ENCODE measurements at places on chromosomes 16 and 17.

GRCh38 chr17:69949973-69950695, 124.9 kb upstream of the KCNJ16 start:
- no peak for DNase-seq

GRCh38 chr17:19244781-19245180, 7.6 kb downstream of the EPN2 start:
- no peak for DNase-seq

- no peak for DNase-seq
These were observed 1.9 kb downstream of the CBX2 start for GRCh38 chr17:79779661-79780365.

GRCh38 chr17:32519228-32520103, 32.7 kb downstream of the CDK5R1 start:
- DNase-seq: peak; percentile 93

- no peak for DNase-seq
These were observed 25.8 kb downstream of the CAPNS2 start for GRCh38 chr16:55592306-55592705.

DNA sequence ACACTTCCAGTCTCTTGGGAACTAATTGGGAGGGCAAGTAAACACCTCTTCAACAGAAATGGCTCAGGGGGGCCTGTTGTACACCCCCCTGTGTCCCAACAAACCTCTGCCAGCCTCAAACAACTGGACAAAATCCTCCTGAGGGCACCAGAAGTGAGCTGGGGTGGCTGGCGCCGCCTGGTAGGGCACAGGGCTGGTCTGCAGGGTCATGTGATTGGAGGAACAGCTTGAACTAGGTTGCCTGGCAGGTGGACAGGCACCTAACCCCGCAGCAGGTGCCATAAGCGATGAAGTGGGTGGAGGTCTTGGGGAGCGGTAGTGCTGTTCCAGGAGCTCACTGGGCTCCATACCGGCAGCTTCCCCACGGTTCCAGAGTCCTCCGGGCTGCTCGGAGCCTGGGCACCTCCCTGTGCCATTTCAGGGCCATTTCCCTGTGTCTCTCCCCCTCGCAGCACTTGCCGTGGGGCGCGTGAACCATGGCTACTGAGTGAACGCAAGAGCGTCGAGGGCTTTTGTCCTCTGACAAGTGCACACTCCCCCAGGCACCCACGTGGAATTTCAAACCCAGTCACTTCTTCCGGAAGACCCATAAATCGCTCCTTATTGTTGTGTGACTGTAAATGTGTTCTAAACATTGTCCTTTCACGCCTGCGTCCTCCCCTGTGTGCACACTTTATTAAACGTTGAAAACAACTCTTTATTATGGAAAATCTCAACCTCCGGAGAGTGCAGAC, 101.5 kb downstream of the SEC14L1 start:
- no peak for DNase-seq

GRCh38 chr17:30555942-30556341, 78.7 kb downstream of the GOSR1 start:
- DNase-seq: no peak

- no peak for DNase-seq
These were observed 8.4 kb upstream of the PPP1R1B start for GRCh38 chr17:39618246-39618913.

DNA sequence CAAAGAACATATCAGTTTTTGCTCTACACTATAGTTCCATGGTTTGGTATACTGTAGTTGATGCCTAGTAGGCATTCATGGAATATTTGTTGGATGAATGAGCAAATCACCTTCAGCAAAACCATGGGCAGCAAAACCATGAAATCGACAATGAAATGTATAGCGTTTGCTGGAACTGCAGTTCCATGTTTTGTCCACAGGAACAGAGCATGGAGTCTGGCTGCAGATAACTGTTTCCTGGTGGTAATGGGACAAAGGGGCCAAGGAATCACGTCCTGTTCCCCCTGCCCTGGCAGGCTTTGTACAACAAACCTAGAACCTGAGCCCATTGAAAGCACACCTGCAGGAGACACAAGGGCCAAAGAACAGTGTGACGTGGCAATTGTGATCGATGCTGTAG, 101.1 kb downstream of the USP31 start:
- DNase-seq: no peak

- no peak for DNase-seq
These were observed 115.2 kb upstream of the CNTNAP4 start for GRCh38 chr16:76162046-76162445.

GRCh38 chr17:44751806-44752205, 7.0 kb upstream of the ADAM11 start:
- DNase-seq: no peak

- DNase-seq: peak; percentile 14
These were observed 86.8 kb upstream of the SALL1 start for GRCh38 chr16:51237861-51238378.

DNA sequence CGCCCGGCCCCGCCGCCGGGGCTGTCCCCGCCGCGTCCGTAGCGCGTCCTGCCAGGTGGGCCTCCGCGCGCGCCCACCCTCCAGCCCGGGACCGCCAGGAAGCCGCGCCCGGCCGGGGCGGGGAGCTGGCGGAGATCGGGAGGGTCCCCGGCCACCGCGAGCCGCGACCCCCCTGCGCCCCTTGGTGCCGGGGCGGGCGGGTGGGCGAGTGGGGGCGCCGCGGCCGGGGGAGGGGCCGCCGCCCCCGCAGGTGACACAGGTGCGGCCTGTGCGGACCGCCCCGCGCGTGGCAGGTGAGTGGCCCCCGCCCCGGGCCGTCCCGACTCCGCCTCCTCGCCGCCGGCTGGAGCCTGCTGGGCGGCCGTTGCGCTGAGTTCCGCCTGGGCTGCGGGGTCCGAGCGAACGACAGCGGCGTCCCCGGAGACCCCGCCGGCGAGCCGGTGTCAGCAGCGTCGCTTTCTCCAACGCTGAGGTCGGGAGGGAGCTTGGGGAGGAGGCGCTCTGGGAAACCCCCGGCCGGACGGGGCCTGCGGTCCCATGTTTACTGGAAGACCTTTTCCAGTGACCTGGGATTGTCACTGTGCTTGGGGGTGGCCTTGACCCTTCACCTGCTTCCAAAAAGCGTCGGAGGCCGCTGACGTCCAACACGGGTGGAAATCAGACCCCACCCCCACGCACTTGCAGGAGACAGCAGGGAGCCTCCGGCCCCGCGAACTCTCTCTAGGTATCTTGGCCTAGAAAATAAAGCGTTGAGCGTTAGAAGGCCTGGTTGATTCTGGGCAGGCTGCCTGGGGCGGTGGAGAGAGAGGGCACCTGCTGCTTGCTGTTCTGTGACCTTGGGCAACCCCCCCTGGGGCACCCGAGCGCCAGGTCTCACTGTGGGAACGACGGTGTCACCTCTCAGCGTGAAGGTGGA, 542 bp downstream of the KLHL36 start:
- DNase-seq: no peak

GRCh38 chr16:89586853-89587252, 11.3 kb downstream of the CPNE7 start:
- DNase-seq: no peak

DNA sequence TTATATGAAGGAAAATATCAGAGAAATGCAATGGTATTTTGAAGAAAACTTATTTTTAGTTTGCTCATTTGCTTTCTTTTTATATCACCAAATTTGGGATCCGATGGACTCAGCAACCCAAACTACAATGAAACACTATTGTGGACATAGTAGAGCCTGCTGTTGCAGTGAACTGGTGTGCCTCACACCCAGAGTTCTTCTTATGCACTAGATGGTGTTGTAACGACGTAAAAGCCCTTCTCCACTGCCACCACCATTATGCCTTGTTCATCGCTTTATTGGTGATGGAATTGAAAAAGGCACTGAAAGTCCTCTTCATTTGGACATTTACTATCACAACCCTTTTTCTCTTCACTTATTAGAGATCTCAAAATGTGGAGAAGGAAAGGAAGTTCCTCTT, 381.3 kb downstream of the CDH8 start:
- DNase-seq: no peak

GRCh38 chr17:55717898-55718735, 4.5 kb downstream of the TMEM100 start:
- DNase-seq: peak; percentile 32

DNA sequence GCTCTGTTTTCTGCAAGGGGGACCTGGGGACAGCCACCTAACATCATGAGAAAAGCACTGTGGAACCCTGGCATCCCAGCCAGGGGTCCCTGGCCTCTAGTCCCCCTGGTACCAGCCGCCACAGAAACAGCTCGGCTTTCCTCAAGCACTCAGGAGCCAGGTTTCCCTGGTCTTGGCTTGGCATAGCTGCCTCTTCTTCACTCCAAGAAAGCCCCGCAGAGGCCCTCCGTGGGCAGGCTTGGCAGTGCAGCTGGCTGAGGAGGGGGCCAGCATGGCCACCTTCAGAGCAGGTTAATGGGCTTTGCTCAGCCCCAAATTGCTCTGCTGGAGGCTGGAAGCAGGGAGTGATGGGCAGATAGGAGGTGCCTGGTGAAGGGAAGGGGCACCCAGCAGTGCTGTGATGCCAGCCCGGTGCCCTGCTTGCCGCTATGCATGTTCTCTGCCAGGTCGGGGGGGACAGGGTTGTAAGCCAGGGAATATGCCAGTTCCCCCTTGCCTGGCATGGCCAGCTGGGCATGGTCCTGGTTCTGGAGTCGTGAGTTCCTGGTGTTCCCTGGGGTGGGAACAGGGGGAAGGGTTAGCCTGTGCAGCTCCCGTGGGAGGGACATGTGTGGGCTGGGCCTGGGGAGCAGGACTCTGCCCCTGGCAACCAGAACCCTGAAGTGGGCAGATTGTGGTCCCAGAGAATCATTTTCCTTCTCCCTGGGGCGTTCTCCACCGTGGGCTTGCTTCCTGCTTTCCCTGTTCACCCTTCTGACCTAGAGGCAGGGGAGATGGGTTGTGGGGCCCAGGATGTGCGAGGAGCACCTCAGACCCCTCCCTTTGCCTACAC, 3.2 kb downstream of the ANKRD13B start:
- no peak for DNase-seq

DNA sequence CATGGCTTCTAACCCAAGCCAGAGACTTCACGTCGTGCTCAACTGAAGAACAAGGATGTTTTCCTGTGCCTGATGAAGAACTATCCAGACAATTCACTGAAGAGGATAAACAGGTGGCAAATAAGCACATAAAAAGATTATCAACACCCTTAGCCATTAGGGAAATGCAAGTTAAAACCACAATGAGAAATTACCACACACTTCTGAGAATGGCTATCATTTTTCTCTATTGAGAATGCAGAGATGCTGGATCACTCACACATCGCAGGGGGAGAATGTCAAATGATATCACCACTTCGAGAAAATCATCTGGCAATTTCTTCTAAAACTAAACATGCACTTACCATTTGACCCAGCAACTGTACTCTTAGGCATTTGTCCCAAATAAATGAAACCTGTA, 162.8 kb downstream of the IRX3 start:
- no peak for DNase-seq

- DNase-seq: no peak
These were observed 16.6 kb upstream of the IL21R start for GRCh38 chr16:27385398-27385797.

DNA sequence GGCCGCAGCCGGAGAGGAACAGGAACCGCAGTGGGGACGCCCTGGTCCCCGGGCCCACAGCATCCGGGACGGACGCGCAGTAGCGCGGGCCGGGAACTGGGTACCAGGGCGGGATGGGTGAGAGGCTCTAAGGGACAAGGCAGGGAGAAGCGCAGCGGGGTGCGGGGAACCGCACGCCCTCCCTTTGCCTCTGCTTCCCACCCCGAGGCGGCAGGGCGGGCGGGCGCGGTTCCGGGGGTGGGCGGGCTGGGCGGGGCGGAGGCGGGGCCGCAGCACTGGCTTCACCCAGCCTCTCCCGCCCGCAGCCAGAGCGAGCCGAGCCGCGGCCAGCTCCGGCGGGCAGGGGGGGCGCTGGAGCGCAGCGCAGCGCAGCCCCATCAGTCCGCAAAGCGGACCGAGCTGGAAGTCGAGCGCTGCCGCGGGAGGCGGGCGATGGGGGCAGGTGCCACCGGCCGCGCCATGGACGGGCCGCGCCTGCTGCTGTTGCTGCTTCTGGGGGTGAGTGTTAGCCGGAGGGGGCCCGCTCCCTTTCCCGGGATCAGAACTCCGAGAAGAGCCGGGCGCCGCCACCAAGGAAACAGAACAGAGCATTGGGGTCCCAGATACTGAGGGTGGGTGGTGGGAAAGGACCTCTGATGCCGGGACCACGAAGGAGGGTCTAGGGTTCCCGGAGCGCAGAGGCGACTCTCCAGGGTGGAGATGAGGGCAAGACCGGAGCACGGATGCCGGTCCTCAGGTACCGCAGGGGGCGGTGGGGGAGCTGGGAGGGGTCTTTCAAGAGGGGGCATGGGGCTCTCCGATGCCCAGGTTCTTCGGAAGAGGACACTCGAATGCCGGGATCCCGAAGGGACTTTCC, at the start of gene NGFR:
NGFR (plus strand) TSS at position 308 of the 856 bp plus-strand sequence; CDS start at position 433, 125 bp downstream.
- peak; percentile 20 for DNase-seq

- DNase-seq: no peak
These were observed 421.9 kb downstream of the PMP22 start for GRCh38 chr17:14843086-14843795.

DNA sequence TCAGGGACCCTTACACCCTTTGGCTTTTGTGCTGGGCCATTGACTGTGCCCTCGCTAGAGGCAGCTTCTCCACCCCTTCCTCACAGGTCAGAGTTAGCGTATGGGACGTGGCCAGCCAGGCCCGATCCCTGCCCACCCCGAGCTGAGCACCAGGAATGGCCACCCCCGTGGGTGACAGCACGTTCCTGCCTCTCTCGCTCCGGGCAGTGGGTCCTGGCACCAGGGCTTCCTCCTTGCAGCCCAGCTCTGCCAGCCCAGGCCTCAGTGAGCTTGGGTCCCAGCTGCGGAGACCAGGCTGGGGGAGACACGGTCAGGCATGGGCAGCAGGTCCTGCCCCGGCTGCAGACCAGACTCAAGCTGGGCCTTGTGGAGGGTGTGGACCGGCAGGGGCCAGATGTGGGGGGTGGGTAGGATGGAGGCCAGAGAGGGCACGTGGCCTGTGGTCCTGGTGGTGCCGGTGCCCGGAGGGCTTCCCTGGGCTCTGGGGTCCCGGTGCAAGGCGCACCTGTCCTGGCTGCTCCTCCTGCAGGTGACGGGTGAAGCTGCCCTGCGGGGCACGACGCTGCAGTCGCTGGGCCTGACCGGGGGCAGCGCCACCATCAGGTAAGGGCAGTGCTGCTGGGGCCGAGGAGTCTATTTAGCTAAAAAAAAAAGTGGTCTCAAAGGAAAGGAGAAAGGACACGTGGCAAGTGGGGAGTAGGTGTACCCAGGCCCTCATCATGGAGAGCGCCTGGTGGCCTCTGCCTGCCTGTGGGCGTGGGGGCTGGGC, 18.2 kb downstream of the ASPSCR1 start:
- no peak for DNase-seq

DNA sequence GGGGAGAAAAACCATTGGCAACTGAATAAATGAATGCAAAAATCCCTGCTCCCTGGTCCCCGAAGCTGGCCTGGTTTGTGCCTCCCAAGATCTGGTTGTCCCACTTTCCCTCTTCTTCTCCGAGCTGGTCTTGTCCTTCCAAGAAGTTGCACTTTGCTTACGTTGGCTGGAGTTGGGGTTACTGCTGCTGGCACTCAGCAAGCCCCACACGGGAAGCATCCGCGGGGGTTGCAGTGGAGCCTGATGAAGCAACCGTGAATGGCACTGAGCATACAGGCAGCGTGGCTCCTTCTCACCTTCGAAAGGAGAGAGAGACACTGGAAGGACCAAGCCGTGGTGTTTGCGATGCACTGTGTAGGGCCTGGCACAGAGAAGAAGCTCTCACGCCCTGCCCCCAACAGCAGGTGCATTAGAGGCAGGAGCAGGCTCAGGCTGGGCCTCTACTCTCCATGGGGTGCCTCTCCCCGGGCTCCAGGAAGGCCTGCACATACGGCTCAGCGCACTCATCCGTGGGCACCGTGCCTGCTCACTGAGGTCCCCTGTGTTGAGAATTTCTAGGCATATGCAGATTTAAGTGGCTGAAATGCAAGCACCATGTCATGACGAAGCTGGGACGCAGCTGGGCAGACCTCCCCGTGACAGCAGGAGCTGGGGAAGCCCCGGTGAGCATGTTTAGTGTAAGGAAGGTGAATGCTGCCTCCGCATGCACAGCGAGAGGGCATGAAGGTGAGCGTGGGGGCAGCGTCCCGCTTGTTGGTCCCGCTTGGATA, 12.1 kb downstream of the CA5A start:
- no peak for DNase-seq

Data from NCI-H748 treated with DMSO at 0.1 percent for 48 hours (cell line).